NCI-H526 (cell line): ENCODE measurements at places on chromosomes 2 and 18.

- DNase-seq = no peak
Observed at GRCh38 chr2:134081238-134081938, 172.5 kb upstream of the MGAT5 start.

DNA sequence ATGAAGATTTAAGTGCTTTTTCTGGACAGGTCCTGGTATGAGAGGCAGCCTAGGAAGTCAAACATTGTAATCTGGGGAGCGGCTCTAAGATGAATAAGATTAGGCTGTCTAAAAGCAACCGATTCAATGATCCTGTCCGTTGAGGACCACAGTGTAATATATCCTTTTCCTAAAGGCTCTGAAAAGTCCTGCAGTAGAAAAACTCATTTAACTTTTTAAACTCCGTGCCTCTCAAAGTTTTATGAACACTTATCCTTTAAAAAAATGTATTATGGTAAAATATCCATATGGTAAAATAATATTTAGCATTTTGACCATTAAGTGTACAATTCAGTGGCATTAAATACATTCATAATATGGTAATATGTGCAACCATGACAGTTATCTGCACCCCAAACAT, 39.8 kb downstream of the ATOH8 start:
- no peak for DNase-seq

- no peak for DNase-seq
Observed at GRCh38 chr2:170887896-170888295, 41.2 kb upstream of the GORASP2 start.

- no peak for DNase-seq
Observed at GRCh38 chr2:53782676-53783075, 4.1 kb downstream of the ASB3 start.

- DNase-seq = peak; percentile 71
Observed at GRCh38 chr2:191030521-191031154, 16.7 kb upstream of the STAT1 start.

DNA sequence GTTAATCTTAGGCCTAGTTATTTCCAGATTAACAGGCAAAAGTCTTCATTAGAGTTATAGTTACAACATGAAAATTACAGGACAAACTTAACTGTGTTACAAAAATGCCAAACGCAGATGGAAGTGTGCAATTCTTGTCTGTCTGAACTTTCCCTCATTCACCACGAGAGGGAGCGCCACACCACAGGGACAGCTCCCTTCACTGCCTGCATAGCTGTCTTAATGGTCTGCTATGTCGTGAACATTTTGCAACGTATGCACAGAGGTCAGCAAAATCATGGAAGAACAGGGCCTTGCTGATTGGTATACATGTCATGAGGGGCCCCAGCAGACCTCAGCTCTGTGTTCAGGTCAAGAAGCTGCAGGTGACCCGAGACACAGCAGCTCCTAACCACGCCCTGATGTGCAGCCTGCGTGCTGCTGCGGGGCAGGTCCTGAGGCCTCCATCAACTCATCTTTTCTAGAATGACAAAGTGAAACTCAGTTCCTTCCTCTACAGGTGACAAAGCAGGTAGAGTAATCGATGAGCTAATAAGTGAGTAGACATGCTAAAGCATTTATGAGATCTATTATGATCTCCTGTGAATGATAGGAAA, 78.8 kb upstream of the ATP8B1 start:
- peak; percentile 67 for DNase-seq

DNA sequence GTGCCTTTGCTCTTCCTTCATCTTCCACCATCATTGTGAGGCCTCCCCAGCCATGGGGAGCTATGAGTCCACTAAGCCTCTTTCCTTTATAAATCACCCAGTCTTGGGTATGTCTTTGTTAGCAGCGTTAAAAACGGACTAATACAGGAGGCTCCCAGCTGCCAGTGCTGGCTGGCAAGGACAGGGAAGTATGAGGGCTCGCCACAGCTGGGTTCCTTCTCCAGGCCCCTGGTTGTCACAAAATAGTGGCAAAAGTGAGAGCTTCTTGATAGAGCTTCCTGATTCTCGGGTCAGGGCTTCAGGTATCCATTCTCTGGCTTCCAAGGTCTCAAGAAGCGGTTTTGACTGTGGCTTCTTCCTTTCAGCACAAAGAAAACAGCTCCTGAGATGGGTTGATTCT, 85.0 kb downstream of the ZNF516 start:
- no peak for DNase-seq

DNA sequence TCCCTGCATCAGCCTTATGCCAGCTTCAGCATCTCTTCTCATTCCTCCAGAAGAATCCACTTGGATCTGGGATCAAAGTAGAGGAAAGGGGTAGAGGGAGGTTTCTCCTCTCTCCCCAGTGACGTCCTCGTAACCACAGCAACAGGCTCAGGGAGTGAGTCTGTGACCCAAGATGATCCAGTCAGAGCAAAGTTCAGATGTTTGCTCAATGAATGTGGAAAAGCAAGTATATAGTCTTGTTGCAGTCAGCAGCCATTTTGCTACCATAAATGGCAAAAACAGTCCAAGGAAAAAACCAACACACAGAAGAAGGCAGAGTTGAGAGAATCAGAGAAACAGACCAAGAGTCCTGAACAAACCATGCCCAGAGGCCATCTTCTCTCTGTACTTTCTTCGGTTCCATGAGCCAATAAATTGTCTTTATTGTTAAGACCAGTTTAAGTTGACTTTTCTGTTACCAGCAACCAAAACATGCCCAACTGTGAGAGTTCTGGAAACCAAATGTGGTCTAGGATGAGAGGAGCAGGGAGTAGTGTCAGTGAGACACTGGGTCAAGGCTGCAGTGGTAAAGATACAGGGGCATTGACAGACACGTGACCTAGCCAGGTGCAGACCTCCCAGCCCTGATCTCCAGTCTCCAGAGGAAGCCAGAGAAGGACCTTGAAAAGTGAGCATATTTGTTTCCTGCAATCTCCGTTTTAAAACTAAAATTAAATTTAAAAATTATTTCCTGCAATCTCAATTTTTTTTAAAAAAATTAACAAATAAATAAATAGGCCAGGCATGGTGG, 3.2 kb upstream of the CXCR1 start:
- DNase-seq = no peak

- DNase-seq = no peak
Observed at GRCh38 chr2:206936843-206937230, 2.5 kb upstream of the CPO start.
